Stimulated activated CD4-positive, alpha-beta T cell treated with anti-CD3 and anti-CD28 coated beads, TNF-alpha, amount 100 ng/mL, for 4 hours (primary cell): ENCODE measurements at places on chromosomes 1 and 21.

DNA sequence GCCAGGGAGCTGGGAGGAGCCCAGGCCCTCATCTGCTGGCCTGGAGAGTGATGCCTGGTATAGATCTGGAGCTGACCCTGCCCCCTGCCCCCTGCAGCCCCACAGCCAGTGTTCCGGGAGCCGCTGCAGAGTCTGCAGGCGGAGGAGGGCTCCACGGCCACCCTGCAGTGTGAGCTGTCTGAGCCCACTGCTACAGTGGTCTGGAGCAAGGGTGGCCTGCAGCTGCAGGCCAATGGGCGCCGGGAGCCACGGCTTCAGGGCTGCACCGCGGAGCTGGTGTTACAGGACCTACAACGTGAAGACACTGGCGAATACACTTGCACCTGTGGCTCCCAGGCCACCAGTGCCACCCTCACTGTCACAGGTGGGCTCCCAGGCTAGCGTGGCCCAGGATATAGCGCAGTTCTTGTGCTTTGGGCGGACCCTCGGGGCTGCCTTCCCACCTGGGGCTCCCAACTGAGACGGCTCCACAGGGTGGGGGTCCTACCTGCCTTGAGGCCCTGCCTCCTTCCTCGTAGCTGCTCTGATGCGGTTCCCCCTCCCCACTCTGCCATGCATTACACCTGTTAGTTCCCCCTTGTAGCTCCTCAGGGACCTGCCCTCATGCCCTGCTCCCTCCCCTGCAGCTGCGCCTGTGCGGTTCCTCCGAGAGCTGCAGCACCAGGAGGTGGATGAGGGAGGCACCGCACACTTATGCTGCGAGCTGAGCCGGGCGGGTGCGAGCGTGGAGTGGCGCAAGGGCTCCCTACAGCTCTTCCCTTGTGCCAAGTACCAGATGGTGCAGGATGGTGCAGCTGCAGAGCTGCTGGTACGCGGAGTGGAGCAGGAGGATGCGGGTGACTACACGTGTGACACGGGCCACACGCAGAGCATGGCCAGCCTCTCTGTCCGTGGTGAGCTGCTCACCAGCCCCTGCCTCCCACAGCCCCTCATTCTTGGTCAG is 98.7 kb downstream of the OBSCN start:
- no peak for DNase-seq

DNA sequence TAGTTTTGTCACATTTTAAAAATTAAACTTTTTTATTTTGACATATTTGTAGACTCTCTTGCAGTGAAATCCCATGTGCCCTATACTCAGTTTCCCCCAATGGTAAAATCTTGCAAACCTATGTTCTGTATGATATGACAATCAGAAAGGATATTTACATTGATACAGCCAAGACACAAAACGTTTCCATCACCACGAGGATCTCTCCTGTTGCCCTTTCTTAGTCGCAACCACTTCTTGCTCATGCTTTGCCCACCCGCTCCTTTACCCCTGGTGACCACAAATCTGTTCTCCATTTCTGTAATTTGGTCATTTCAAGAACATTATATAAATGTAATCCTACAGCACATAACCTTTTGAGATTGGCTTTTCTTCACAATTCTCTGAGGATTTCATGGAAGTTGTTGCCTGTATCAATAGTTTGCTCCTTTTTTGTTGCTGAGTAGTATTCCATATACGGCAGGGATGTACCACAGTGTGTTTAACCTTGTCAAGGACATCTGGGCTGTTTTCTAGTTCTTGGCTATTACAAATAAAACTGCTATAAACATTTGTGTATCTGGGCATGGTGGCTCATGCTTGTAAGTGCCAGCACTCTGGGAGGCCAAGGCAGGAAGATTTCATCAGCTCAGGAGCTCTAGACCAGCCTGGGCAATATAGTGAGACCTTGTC is 14.0 kb upstream of the BATF3 start:
- no peak for DNase-seq

GRCh38 chr1:177306981-177307380 is 136.2 kb downstream of the BRINP2 start:
- no peak for DNase-seq

- no peak for DNase-seq
Measured at GRCh38 chr1:224881762-224882211, 47.7 kb upstream of the DNAH14 start.

DNA sequence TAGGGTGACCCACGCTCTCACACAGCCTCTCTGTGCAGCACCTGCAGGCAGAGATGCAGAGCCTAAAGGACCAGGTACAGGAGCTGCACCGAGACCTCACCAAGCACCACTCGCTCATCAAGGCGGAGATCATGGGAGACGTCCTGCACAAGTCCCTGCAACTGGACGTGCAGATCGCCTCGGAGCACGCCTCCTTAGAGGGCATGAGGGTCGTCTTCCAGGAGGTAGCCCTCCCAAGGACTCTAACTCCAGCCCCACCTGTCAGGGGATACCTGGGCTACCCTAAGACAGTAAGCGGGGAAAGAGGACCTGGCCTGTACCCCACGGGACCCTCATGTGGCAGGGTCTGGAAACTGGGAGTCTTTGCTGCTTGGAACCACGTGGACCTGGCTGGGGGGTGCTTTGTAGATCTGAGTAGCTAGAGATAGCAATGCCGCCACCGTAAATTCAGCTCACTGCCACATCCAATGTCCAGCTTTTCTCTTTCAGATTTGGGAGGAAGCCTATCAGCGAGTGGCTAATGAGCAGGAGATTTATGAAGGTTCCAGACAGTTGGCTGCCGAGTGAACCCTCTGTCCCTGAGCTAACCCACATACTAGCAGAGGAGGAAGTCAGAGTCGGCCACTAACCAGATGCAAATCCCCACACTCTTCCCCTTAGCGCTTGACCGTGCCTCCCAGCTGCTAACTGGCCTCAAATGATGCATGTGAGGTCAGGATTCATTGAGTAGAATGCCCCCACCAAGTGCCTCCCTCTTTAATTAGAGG is 6.5 kb downstream of the RNF207 start:
- no peak for DNase-seq

DNA sequence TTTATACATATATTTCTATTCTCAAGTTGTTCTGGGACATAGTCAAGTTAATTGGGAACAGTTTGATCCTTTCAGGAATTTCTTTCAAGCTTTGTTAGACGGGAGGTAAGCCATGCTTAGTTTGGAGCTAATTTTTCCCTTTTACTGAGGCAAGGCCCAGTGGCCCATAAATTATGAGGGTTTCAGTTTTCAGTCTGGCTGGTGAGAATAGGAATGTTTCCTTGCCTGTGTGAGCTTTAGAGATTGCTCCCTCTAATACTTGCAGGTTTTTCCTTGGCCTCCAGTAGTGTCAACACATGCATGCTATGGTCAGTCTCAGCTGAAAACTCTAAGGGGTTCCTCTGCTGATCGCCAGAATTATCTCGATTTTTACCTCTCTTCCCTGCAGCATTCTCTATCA is 14.1 kb upstream of the PHGDH start:
- no peak for DNase-seq

DNA sequence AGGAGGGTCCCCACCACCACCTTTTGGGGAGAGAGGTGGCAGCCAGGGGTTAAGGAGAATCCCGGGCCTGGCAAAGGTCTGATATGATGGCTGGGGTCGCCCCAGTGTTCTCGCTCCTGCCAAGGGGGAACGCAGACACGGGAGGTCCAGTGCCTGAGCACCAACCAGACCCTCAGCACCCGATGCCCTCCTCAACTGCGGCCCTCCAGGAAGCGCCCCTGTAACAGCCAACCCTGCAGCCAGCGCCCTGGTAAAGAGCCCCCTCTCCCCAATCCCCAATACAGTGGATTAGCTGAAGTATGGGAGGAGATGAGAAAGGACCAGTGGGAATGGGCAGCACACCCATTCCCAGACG is 10.4 kb downstream of the ADAMTSL4 start:
- no peak for DNase-seq
